ENCODE measurements at places on chromosomes 12 and 14.

- DNase-seq = no peak
Measured at GRCh38 chr14:89340200-89341181, 76.5 kb downstream of the FOXN3 start.

GRCh38 chr14:101350691-101351090, 210.6 kb upstream of the DIO3 start:
- no peak for DNase-seq

DNA sequence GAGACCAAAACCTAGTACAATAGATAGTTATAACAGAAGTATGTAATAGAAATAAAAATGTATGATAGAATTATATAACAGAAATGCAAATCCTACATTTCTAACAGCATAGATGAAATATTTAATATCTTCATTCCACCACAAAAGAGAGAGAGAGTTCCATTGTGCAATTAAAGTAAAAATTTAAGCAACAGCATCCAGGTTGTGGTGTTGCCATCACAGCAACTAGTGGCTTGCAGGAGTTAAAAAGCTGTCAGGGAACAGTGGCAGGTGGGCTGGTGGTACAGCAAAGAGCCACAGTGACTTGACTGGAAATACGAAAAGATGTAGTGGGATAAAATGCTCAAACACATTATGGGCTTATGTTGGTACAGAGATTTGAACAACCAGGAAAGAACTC, 57.1 kb upstream of the MDM1 start:
- DNase-seq = no peak

GRCh38 chr14:51774209-51774608, 86.2 kb upstream of the GNG2 start:
- DNase-seq = no peak

DNA sequence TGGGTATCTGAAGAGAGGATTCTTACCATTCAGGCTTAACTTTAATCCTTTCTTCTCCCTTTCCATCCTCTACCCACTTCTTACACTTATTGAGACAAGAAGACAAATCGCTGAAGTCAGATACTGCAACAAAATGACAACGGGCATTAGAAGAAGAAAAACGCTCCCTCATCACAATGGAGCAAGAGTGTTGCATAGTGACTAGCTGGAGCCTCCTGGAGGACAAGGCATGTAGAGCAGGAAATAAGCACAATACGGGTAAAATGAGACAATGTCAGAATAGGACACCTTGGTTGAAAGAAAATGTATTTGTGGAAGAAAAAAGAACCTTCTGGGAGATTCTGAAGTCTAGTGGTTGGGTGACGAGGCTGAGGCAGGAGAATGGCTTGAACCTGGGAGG, 501.0 kb downstream of the RERGL start:
- DNase-seq = no peak

GRCh38 chr14:69682621-69683263, 71.3 kb downstream of the SUSD6 start:
- no peak for DNase-seq

- no peak for DNase-seq
Measured at GRCh38 chr12:18581232-18581962, 156.4 kb downstream of the PLCZ1 start.

GRCh38 chr12:107669946-107670345, 15.7 kb upstream of the PWP1 start:
- DNase-seq = no peak

GRCh38 chr12:57181561-57182155, 34.2 kb upstream of the LRP1-AS start:
- no peak for DNase-seq

DNA sequence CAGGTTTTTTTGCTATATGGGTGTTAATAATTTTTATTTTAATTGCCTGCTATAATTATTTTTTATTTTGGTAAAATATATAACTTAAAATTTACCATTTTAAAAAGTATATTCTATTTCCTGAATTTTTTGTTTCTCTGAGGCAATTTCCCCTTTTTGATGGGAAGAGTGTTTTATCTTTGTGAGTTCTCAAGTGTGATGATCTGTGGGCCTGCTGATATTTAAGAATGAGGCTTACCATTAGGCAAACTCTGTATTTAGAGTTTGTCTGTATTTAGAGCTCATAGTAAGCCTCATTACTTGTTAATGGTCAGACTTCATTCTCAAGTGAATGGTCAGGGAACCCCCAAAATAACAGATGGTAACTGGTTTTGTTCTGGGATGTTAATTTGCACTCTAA, 48.0 kb downstream of the WNK1 start:
- DNase-seq = no peak

DNA sequence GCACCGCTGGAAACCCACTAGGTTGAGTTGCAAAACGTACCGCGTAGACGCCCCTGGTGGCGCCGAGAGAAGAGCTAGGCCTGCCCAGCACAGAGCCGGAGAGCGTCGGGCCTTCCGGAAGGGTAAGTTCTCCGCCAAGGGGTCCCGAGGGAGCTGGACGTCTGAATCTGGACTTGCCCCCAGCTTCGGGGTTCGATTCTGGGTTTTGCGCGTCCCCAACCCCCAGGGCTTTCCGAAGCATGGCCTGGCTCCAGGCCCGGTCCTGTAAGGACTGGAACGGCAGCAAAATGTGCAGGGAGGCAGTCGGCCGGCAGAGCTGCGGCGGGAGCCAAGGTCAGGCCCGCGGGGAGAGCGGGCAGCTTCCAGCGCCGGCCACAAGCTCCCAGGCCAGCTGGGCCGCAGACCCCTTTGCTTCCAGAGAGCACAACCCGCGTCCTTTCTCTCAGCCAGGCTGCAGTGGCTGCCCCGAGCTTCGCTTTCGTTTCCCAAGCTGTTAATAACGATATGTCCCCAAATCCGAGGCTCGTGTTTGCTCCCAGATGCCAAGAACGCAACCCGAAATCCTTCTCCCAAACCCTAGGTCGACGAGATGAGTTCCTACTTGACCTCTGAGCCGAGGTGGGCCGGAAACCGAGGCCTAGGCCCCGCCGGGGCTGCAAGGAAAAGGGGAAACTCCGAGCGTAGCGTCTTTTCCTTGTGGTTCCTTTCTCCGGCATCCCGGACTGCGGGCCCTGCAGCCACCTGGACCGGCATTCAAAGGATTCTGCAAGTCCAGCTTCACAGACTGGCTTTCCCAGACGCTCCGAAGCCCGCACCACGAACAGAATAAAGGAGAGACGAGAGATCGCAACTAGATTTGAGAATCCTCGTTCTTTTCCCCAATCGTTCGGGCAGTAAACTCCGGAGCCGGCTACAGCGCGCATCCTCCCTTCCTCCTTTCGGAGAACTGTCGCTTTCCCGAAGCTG, 3.2 kb upstream of the TBX5 start:
- DNase-seq = no peak

- no peak for DNase-seq
Measured at GRCh38 chr14:54312166-54312801, 84.5 kb upstream of the CDKN3 start.

GRCh38 chr12:77736219-77736965, 94.3 kb upstream of the NAV3 start:
- DNase-seq = no peak

GRCh38 chr12:128973883-128974681, 120.8 kb downstream of the GLT1D1 start:
- DNase-seq = no peak

DNA sequence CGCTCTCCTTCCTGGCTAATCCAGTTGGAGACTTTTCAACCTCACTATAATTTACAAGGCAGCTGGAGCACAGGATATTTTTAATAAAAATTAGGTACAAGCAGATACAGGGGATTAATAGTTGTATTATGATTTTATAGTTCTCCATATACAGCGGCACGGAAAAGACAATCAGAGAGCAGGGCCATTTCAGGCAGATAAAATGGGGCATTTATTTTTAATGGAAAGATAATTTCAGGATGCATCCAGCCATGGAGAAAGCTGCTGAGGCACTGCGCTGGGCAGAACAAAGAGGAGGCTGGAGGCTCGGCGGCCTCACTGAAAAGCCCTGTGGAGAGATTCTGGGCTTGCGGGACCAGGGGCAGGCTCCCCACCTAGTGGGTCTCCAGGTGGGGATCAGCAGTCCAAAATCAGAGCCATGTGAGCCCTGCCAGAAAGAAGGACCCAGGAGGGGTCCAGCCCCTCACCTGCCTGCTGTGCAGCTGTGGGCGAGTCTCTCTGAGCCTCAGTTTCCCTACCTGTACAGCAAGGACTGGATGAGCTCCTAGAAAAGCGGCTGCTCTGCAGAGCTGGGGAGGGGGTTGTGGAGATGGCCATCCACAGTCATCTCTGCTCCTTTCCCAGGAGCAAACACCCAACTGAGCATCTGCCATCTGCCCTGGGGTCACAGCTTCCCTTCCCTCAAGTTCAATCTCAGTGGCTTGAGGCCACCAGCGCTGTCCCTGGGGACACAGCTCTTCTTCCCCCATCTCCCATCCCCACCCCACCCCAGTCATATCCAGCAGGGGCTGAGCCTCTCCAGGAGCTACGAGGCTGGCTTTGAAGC, 23.9 kb upstream of the C14orf180 start:
- no peak for DNase-seq

DNA sequence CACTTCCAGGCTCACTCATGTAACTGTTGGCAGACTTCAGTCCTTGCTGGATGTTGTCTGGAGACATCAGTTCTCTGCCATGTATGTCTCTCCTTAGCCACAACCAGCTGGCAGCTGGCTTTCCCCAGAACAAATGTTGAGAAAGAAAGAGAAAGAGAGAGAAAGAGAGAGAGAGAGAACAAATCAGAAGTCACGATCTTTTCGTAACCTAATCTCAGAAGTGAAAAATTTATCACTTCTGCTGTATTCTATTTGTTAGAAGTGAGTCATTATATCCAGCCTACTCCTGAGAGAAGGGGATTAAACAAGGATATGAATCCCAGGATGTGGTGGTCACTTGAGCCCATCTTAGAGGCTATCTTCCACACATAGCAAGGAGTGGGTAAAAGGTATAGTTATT, 101.2 kb downstream of the BTG1 start:
- no peak for DNase-seq

GRCh38 chr14:57174466-57174865, 94.2 kb downstream of the EXOC5 start:
- DNase-seq = no peak

- DNase-seq = no peak
Measured at GRCh38 chr12:114220311-114220710, 185.6 kb downstream of the TBX5 start.

DNA sequence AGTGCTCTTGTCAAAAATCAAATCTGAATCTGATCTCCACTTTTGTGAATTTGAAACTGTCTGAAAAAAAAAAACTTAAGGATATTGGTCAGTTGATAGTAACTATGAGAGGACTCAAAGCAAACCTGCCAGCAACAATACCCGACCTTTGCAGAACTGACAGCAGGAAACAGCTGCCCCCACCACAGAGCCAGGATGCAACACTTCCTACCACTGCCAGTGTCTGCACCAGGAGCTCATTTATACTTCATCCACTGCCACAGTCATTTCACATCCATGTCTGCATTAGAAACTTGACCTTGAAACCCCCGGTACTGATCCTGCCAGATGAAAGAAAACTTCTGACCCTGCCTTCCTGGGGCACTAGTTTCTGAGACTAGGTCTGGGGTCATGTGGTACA, 27.4 kb upstream of the RXYLT1 start:
- DNase-seq = no peak

GRCh38 chr12:92654929-92655328, 47.9 kb upstream of the PLEKHG7 start:
- no peak for DNase-seq

DNA sequence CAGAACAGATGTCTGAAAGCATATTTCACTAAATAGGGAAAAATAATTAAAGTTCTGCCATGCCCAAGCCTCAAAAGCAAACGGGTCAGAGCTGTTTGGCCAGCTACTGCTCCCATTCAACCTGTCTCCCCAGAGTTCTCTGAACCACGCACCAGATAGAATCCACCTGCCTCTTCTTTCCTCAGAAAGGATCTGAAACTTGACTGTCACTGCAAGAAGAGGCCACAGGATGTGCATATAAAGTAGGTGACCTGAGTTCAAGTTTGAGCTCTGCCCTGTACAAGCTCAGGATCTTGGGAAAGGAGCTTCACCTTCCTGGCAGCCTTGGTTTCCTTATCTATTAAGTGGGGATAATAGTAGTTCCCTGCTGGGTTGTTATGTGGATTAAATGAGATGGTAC, 91.8 kb downstream of the NUAK1 start:
- DNase-seq = no peak

DNA sequence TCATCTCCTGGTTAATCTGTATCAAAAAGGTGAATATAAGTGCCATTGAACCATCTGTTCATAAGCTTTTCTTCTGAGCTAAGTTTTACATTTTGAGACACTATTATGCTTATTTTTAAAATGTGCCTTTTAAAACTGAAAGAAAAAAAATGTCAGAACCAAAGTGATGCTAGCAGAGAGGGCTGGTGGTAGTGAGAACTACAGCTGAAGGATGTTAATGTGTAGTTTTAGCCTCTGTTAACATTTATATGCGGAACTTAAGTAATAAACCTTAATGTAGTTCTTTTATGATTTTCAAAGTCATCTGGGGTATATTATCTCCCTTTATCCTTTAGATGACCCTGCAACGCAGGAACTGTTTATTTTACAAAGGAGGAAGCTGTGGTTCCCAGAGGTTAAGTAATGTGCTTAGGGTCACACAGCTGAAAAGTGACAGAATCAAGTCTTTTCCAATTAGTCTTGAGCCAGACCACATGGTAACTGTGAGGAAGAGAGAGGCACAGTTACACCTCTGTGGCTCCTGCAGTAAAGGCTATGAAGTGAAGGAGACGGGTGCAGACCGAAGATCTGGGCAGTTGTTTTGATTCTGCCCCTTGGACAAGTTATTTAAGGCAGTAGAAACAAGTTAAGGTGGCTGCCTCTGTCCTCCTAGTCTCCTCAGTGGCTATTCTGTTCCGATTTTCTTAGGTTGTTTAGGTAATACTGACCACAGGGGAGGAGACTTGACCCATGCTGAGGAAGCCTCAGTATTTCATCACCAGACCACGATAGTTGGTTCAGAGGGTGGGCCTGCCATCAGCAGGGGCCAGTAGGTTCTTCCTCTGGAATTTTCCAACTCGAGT, 23.9 kb downstream of the GNG2 start:
- DNase-seq = no peak

DNA sequence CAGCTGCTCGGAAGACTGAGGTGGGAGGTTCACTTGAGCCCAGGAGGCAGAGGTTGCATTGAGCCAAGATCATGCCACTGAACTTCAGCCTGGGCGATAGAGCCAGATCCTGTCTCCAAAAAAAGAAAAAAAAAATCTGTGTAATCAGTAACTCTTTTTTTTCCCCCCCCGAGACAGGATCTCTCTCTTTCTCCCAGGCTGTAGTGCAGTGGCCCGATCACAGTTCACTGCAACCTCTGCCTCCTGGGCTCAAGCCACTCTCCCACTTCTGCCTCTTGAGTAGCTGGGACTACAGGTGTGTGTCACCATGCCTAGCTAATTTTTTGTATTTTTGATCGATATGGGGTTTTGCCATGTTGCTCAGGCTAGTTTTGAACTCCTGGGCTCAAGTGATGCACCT, 113.6 kb downstream of the SYNE2 start:
- DNase-seq = no peak

GRCh38 chr12:51874000-51874399, 13.9 kb upstream of the ANKRD33 start:
- no peak for DNase-seq
